ENCODE measurements at places on chromosomes 7 and 10.

- DNase-seq = no peak
Measured at GRCh38 chr7:130996833-130997231, 262.8 kb upstream of the KLF14 start.

DNA sequence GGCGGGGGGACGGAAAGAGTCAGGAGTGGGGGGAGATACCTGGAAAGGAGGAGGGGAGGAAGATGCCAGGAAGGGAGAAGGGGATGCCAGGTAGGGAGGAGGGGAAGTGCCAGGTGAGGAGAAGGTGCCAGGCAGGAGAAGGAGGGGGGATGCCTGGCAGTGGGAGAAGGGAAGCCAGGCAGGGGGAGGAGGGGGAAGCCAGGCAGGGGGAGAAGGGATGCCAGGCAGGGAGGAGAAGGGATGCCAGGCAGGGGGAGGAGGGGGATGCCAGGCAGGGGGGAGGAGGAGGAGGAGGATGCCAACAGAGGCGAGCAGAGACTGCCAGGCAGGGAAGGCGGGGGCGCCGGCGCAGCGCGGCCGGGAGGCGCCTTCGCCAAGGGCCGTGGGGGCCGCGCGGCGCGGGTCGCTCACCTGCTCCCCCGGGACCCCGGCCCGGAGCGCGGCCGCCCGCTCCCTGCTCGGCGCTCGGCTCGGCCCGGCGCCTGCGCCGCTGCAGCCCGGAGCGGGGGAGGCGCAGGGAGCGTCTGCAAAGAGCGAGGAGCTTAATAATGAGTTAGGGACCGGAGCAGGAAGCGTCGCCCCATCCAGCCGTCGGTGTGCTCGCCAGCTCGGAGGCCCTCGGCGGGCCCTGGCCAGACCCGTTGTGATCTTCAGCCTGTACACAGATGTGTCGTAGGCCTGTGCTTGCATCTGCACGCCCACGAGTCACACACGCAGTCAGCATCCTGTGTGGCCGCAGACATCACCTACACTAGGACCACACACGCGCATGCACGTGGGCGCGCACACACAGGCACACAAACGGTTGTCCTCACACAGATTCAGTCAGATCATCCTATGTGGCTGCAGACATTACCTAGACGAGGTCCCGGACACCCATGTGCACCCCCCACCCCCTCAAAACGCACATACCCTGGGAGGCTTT lies 28.4 kb upstream of the SMARCD3 start:
- DNase-seq = peak; percentile 18

GRCh38 chr10:89706011-89706410 lies 4.6 kb downstream of the KIF20B start:
- DNase-seq = no peak

DNA sequence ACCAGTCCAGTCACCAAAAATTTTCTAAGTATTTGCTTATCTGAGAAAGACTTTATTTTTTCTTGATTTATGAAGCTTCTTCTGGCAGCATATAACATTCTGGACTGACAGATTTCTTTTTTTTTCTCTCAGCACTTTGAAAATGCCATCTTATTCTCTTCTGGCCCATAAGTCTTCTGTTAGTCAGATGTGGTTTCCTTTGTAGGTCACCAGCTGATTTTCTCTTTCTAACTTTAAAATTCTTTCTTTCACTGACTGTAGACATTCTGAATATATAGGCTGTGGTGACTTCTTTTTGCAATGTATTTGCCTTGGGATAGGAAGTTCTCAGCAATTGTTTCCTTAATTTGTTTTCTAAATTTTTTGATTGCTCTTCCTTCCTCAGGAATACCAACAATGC lies 172.5 kb downstream of the CCDC7 start:
- no peak for DNase-seq

- no peak for DNase-seq
Measured at GRCh38 chr10:49168171-49168540, 20.0 kb downstream of the TMEM273 start.

GRCh38 chr7:45446195-45446944 lies 127.8 kb upstream of the ADCY1 start:
- DNase-seq = no peak

GRCh38 chr7:117312593-117313580 lies 10.0 kb downstream of the WNT2 start:
- DNase-seq = no peak

DNA sequence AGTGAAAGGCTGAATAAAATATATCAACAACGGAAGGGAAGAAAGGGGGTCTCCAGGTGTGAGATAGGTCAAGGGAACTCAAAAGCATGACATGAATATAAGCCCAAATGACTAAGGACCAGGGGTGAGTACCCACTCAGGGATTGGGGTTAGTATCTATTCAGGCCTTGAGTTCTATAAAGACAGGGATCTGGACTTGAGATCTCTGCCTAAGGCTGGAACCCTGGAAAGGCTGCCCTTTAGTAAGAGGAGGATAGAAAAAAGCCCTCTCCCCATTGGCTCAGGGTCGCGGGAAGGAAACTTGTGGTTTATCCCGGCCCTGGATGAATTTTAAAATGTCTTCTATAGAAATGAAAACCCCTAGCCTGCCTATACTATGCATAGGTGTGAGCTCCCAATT lies 2.4 kb upstream of the ITPRIP start:
- DNase-seq = no peak

GRCh38 chr7:155450970-155451801 lies 6.7 kb upstream of the EN2 start:
- DNase-seq = no peak

GRCh38 chr7:122674502-122674901 lies 24.4 kb downstream of the RNF133 start:
- DNase-seq = no peak

DNA sequence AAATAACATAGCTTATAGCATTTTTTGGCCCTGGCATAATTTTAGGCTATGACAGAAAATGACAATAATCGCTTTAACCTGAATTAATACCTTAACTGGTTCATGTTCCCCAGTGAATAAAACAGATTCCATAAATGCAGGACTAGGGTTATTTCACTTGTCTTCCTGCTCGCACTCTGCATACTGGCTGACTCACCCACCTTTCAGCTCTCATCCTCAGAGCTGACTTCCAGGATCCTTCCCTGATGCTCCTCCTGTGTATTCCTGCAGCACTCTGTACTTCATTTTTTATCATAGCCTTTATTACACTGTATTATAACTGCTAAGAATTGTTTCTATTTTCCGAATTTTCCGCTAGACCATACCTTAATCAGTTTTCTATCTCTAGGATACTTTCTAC lies 123.7 kb downstream of the AVL9 start:
- no peak for DNase-seq

- DNase-seq = no peak
Measured at GRCh38 chr7:23963461-23964165, 253.6 kb downstream of the STK31 start.

- DNase-seq = no peak
Measured at GRCh38 chr10:35768011-35768410, 125.9 kb upstream of the FZD8 start.

GRCh38 chr7:83796760-83797159 lies 147.8 kb upstream of the SEMA3E start:
- no peak for DNase-seq

DNA sequence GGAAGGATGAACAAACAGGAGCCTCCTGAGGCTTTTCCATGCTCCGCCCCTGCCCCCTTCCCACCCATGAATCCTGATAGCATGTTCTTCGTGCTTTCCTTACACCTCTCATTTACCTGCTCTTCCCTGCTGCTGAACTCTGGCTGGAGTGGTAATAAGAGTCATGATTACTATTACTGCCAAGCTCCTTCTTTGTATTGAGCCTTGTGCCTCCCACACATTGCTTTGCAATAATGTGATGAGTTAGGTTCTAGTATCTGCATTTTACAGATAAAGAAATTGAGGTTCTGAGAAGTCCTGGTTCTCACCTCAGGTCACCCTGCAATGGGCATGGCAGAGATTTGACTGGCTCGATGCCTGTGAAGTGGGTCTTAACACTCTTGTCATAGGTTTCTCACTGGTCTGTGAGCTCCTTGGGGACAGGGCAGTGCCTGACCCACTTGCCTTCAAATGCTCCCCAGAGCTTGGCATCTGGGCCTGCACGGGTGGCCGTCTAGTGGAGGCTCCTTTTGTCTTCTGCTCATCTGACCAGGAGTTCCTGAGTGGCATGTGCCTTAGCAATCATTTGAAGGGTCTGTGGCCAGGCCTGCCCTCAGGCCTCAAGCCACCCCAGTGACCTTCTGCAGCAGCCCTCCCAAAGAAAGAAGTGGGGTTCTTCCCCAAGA lies 309.2 kb upstream of the ZMIZ1 start:
- DNase-seq = no peak

Measured in NCI-H1694 (cell line).